ENCODE measurements at places on chromosomes 1 and 21.
A peak's percentile ranks its signal among the peaks of the same experiment; 100 is the strongest.

GRCh38 chr1:109156916-109157385, 43.0 kb downstream of the ELAPOR1 start:
- DNase-seq, result no peak

- DNase-seq, result no peak
Observed at GRCh38 chr1:244751271-244751895, 84.1 kb upstream of the COX20 start.

- no peak for DNase-seq
Observed at GRCh38 chr1:27536767-27537166, 46.8 kb upstream of the WASF2 start.

DNA sequence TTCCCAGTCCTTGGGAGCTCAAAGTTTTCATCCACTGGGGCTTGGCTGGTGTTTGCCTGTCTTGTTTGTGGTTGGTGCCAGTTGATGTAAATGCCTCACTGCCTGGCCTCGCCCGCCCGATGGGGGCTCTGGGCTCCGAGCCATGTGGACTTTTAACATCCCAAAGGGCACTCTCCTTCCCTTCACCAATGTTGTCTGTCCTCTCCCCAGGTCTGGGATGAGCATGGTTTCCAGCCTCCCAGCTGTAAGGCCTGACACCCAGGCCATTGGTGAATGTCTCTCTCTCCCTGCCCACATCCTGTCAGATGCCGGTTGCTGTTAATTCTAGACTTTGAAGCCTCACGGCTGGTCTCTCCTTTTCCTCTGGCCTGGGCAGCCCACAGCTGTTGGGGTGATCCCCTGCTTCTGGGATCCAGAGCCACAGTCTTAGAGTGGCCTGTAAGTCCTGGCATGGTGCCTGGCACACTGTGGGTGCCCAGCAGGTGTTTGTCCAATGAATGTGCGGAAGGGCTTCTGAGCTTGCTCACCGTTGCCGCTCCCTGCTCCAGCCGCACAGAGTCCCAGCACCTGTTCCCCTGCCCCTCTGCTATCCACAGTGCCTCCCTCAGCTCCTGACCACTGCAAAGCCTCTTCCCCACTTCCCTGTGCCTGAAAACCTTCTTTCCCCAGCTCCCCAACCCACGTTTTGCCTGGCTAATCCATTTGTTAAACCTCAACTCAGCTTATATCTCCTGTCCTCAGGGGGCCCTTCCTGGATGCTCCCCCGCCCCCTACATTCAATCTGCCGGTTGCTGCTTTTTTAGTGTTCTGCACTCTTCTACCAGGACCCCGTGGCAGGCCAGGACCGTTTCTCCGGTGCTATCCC, 3.3 kb upstream of the C1orf174 start:
- no peak for DNase-seq

DNA sequence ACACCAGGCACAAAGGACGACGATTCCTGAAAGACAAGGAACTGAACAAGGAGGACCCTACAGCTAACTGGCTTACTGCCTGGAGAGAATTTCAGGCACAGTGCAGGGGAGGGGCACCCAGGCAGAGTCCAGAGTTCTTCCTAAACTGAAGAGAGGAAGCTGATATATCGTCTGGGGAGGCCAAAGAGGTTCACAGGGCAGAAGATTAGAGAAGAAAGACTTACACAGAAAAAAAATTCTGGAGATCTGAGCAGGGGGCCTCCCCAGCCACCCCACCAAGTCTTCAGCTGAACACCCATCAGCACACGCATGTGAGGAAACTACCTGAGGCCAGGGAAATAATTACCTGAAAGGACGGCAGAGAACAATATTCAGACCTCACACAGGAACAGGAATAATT, 24.6 kb downstream of the SORT1 start:
- DNase-seq, result no peak

DNA sequence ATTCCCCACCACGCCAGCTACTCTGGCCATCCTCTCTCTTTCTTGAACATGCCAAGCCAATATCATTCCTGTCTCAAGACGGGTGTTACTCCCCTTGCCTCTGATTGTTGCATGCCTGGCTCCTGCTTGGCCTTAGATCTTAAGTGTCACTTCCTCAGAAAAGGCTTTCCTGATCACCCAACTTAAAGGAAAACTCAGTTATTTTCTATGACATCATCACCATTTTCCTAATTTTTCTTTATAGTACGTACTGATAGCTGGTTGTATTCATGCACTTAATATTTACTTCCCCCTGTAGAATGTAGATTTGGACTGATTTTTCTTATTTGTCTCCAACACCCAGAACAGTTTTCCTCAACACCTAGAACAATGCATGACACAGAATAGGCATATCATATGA, 123.8 kb upstream of the TSPAN2 start:
- DNase-seq, result no peak

DNA sequence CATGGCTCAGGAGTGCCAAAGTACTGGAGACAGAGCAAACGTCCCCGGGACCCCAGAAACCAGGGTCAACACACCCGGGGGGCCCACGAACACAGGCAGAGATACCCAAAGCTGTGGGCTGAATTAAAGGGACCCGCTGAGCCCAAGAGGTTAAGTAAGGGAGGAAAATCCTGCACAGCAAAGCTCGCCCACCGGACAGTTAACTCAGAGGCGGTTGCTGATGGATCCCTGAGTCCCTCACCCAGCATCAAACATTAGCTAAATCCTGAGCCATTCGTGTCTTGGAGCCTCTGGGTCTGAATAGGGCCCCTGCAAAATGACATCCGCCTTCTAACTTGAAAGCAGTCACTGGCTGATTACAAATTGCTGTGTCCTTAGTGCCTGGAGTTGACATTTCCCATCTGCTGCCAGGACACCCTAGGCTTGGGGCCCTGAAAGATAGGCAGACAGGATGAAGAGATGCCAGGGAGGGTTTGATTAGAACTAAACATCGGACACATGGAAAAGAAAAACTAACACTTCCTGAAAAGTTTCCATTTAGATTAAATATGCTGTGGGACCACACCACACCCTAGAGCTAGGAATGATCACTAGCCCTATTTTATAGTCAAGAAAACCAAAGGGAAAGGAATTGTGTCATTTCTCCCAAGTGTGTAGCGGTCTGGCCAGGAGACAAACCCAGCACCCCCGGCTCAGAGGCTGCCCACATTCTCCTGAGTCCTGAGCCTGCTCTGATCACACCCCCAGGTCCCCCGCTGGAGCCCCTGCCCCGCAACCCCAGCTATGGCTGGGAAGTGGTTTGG, 239.3 kb downstream of the NPHP4 start:
- no peak for DNase-seq

DNA sequence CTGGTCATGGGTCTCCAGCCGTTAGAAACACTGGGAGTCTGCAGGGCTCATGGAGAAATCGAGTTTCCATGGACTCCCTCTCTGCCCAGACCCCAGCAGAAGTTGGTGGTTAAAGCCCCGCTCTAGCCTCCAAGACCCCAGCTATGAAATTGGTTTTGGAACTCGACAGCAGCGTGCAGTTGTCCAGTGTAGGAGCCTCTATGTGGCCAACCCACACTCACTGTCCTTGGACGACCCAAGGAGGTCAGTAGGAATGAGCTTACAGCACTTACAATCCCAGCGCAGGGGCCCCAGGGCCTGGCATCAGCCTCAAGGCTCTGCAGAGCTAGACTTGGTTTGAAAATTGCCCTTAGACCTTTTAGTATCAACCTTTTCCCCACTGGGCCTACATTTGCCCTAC, 3.2 kb upstream of the PRDM16 start:
- DNase-seq, result no peak

- DNase-seq, result no peak
Observed at GRCh38 chr1:38000529-38001455, 4.5 kb downstream of the FHL3 start.

- DNase-seq, result no peak
Observed at GRCh38 chr1:98044071-98044697, 123.3 kb upstream of the DPYD start.

- DNase-seq, result no peak
Observed at GRCh38 chr1:86247597-86248279, 91.2 kb upstream of the COL24A1 start.

DNA sequence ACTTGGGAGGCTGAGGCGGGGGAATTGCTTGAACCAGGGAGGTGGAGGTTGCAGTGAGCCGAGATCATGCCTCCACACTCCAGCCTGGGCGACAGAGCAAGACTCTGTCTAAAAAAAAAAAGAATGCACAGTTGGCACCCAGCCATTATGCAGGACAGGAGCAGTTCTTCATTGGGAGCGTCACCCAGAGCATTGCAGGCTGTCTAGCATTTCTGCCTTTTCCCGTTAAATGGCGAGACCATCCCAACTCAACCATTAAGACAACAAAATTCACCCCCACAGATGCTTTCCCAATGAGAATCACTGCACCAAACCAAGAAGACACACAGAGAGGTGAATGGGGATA, 105.8 kb downstream of the EDEM3 start:
- no peak for DNase-seq

GRCh38 chr1:42380586-42381279, at the start of gene RIMKLA:
Gene RIMKLA (plus strand): TSS chr1:42380792. CDS start chr1:42380935, 143 bp downstream.
- DNase-seq, result peak; percentile 24

GRCh38 chr1:89847191-89847729, 26.4 kb downstream of the LRRC8D start:
- DNase-seq, result peak; percentile 7

GRCh38 chr1:39829791-39830533, 41.3 kb upstream of the BMP8B start:
- DNase-seq, result no peak

GRCh38 chr1:59390307-59390706, 93.4 kb downstream of the FGGY start:
- no peak for DNase-seq

DNA sequence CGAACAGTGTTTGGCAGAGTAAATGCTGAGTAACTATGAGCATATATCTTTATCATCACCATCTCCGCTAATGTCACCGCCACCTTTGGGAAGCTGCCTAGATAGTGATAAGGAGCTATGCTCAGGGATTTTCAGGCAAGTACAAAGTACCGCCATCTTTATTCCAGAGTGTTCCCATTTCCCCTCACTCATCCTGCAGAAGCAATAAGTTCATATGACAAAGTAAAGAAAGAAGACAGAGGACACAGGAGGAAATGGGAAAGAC, 89.6 kb downstream of the TGFBR3 start:
- DNase-seq, result no peak

- DNase-seq, result no peak
Observed at GRCh38 chr1:200445213-200445612, 35.4 kb upstream of the ZNF281 start.

GRCh38 chr1:248800459-248800858, 25.3 kb downstream of the SH3BP5L start:
- no peak for DNase-seq
